ENCODE measurements at places on chromosomes 12 and 14.

DNA sequence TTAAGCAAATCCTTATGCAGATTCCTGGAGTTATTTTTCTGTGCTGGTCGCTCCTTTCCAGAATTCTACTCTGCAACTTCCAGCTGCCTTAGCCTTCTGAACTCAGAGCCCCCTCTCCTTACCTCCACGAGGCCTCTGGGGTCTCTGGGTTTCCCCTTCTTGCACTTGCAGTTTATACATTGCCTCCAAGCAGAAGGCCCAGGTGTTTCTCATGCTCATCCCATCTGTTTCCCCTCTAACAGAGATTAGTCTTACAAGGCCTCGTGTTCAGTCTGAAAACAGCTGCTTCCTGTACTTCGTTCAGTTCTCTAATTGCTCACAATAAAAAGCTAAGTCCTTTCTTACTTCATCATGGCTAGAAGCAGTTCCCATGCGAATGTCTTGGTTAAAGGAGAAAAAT, 134.4 kb upstream of the FGD4 start:
- DNase-seq: no peak

GRCh38 chr12:99381992-99382391, 265.6 kb upstream of the GARIN6 start:
- no peak for DNase-seq

DNA sequence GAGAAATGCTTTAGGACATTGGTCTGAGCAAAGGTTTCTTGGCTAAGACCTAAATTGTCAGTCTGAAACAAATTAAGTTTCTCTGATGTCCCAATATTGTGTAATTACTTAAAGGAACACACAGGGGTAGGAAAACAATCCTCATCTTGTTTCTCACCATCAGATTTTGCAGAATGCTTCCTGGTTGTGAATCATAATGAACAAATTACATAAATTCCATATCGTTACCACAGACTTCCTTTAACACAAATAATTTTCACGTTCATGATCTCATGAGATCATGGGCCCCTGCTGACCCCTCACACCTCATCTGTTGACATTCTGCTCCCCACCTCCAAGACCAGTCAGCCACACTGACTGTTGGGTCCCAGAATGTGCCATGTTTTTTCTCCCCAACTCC, 194.1 kb downstream of the MON2 start:
- no peak for DNase-seq

DNA sequence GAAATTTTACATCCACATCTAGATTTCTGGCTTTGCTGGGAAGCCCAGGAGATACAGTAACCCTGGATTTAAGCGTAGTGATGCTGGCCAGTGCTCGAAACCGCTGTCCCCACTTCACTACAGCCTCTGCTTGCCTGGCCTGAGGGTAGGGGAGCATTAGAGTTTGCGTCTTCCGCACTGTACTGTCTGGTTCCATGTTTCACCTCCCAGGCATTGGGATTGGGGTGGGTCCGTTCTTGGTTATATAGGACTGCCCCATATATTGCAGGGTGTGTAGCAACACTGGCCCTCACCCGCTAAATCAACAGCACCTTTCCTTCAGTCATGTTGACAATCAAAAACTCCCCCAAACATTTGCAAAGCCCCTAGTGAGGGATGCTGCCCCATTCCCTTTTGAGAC, 240.8 kb downstream of the ZFP36L1 start:
- DNase-seq: no peak

DNA sequence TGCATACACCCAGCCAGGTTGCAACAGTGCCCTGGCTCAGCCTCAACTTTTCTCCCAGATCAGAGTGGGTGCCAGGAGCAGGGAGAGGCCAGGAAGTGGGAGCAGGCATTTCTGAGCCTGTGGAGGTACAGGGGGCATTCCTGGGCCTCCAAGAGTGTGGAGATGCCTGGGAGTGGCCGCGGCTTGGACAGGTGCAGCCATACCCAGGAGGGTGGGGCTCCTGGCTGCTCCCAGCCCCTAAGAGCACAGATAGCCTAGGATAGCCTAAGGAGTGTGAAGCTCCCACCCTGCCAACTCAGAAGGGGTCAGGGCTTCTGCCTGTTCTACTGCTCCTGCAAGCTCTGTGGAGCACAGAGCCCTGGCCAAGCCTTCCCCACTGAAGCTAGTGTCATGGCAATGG, 543.4 kb downstream of the RPL10L start:
- no peak for DNase-seq

Data from stimulated activated effector memory CD8-positive, alpha-beta T cell treated with anti-CD3 and anti-CD28 coated beads, Interleukin-12 subunit alpha, Interleukin-12 subunit beta, amount 100 ng/mL, for 72 hours (primary cell).